ENCODE measurements at places on chromosomes 7 and 10.

- no peak for DNase-seq
Measured at GRCh38 chr7:127874951-127875608, 156.2 kb downstream of the LRRC4 start.

GRCh38 chr7:542713-543500, 23.3 kb upstream of the PDGFA start:
- DNase-seq: no peak

DNA sequence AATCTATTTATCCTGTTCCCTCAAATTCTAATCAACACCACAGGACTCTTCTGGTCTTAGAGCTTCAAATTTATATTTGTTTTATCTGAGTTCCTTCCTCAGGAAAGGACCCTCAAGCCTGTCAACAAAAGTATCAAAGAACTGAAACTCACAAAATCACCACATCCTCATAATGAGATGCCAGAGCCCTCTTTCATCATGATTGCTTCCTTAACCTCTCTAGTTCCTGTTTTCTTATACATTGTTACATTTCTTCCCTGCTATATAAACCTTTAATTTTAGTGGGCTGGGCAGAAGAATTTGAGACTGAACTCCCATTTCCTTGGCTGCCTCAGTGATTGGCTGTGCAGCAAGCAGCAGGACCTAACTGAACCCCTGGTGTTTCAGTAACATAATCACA, 189.7 kb downstream of the ZNF248 start:
- no peak for DNase-seq

DNA sequence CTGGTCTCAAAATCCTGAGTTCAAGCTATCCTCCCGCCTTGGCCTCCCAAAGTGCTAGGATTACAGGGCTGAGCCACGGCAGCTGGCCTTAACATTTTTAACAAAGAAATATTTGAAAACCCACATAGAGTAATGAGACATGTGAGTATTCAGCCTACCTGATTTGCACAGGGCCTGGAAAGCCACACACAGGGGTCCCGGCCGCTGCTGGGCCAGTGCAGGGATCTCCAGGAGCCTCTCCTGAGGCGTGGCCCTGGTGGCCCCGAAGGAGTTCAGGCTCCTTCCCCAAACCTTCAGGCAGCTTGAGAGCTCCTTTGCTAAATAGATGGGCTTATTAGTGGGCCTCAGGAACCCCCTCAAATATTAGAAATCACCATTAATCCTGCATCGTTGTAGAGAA, 18.7 kb downstream of the CNPY1 start:
- no peak for DNase-seq

GRCh38 chr7:156942708-156943090, 6.8 kb upstream of the NOM1 start:
- DNase-seq: no peak

DNA sequence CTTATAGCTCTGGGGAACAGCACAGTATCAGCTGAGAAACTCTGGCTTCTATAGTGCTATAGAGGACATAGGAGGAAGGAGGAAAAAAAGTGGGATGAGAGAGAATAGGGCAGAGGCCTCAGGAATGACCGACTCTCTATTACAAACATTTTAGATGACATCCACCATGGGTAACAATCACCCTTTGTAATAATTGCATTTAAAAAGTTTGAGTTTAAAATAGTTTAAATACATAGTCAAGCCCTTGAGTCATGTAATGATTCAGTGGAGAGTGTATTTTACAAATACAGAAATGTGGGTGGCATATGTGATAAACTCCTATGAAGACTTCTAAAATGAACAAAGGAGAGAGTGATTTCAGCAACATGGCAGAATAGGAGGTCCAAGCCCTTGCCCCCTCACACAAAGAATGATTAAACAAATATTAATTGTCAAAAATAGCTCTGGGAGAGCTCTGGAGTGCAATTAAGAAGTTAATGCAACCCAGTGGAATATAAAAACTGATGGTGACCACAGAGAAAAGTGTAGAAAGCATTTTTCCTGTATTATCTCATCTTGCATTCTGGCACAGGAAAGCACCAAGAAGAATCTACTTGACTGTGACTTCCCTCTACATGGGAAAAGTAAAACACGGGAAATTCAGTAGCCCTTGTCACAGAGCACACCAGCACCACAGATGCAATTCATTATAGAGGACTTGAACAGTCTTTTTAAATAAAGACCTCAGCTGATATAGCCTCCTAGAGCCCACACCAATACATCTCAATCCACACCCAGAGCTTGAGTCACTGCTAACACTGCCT, 569.0 kb upstream of the SORCS1 start:
- DNase-seq: no peak

DNA sequence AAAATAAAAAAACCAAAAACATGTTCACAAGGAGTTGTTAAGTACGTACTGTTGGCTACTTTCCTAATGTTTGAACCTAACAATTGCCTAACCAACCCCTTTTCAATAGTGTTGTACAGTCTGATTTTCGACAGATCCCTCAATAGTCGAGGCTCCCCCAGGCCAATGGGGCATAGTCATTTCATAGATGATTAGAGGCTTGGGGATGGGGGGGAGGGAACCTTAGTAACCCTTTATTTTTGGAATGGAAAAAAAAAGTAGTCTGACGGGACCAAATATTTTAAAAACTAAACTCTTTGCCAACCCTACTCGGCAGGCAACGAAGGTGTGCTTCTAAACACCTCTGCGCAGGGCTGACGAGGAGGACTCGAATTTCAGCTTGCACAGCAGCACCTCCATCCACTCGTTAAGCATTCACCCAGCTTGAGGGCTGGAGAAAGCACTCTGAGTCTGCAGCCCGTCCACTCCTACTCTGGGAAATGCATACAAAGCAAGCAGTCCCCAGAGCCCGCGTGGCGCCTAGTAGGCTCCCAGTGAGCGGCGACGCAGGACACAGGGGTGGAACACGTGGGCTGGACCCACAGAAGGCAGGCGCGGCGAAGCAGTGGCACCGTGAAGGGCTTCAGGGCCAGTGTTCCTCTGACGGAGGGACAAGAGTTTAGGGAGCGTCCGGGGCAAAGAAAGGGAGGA, 899 bp downstream of the PUS7 start:
- no peak for DNase-seq

DNA sequence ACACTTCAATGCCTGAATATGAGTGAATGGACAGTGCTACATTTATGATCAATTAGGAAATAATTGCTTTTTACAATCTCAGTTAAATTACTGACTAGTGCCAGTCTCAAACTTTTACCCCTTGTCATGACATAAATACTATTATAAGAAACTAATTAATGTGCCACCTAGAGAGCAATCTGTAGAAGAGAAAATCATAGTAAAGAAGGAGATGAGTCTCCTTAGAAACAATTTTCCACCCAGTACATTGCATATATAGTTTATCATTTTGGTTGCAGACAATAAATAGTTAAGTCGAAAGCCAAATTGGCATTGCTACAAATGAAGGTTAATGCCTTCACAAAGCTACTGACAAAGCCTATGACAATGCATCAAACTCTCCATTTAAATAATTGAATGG, 68.6 kb downstream of the SLC13A1 start:
- DNase-seq: no peak

DNA sequence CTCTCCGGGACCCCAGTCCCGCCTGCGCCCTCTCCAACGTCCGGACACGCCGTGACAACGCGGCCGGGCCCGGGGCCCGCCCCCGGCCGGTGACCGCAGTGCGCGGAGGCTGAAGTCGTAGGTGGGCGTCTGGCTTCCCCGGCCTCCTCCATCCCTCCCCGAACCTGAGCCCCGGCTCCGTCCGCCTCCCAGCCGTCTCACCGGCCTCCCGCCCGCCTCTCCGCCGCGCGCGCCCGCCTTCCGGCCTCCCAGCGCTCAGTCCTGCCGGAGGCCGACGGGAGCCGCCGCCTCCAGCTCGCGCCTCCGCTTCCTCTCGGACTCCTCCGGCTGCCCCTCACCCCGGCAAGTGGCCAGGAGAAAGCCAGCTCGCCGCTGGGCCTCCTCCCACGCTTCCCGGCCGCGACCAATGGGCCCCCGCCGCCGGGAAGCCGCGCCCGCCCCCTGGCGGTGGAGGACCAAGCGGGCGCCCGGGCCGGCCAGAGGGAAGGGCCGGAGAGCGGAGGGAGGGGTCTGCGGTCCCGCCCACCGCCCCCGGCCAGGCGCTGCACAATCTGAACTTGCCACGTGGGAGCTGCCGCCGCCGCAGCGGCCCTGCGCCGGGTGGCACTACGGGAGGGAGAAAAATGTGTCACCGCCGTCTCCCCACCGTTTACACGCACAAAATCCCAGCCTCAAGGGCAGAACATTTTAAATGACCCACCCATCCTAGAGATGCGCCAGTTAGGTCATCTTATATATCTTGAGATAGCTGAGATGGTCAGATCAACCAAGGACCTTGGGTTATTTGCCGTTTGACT, at the start of gene FAM3C:
FAM3C (minus strand) TSS at position 348 of the 797 bp plus-strand sequence. CDS start 13,339 bp downstream, outside the sequence.
- DNase-seq: no peak

GRCh38 chr10:48879451-48879850, 60.2 kb downstream of the LRRC18 start:
- no peak for DNase-seq

DNA sequence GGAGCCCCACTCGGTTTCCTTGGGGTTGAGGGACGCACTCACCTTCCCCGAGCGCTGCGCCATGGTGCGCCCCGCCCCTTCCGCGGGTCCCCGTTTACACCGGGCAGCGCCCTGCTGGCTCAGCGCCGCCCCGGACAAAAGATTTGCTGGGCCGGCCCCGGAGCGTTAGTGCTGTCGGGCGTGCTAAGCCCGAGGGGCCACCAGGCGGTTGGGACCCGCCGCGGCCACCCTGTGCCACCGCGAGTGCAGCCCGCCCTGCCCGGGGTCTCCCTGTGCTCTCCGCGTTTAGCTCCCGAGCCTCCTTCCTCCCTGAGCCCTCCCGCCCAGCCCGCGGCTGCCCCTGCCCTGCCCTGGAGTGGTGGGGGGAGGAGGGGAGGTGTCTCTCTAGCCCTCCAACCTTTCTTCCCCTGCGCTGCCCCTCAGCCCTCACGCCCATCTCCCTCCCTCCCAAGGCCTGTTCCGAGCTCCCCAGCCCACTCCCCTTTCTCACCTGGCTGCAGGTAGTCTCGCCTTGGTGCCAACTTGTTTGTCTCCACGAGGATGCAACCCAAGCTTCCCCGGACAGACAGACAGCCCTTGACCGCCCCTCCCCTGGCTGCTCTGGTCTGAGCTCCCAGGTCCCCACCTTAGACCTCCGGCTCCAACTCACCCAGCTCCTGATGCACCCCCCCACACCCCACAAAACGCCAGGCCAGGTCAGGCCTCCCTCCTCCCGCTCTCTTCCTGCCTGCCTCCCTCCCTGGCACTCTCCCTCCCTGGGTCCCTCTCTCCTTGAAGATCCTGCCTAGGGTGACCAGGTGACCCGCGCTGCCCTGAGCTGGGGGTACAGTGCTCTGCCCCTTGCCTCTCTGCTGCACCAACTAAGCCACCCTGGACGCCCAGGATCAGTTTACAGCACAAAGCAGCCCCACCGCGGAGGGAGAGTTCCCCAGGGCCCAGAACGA, at the start of gene CRYGN:
CRYGN (minus strand) TSS at position 287 of the 944 bp plus-strand sequence; CDS start at position 63, 224 bp downstream.
- DNase-seq: no peak

GRCh38 chr10:86583983-86584382, 62.4 kb upstream of the WAPL start:
- DNase-seq: no peak

- DNase-seq: no peak
Measured at GRCh38 chr7:99784007-99784406, at the start of gene CYP3A4. Gene CYP3A4, minus strand, starts transcription at chr7:99784184. Its CDS starts 103 bp downstream, at chr7:99784081.

- no peak for DNase-seq
Measured at GRCh38 chr7:142753366-142753765, 4.1 kb downstream of the PRSS1 start.

GRCh38 chr10:1054684-1055083, 1.5 kb upstream of the WDR37 start:
- DNase-seq: no peak

DNA sequence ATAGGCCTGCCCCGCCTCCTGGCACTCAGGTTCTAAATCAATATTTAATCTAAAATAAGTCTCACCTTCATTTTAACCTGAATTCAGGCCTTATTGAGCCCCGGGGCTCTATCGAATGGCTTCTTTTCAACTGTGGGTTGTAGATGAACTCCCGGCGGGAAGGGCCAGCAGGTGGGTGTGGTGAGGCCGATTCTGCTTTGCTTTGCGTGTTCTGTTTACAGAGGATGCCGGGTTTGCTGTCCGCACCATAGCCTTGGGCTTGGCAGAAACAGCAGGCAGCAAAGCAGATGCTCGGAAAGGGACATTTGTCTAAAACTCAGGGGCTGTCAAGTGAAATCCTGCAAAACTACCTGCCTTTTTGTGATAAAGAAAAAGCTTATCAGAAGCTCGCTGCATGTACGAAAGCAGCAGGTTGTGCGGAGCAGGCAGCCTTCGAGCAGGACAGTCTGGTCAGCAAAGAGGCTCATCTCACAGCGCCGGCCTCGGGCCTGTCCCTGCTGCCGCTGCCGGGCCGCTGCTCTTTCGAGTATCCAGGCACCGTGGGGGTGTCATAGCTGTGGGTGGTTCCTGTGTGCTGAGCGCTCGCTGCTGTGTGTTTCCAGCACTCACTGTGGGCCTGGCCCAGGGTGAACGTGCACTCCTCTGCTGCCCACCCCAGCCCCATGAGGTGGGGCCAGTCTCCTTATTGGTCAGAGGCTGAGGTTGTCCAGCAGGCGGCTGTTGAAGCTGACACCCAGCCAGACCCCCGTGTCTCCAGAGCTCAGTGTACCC, 434.8 kb upstream of the FOXK1 start:
- DNase-seq: no peak

DNA sequence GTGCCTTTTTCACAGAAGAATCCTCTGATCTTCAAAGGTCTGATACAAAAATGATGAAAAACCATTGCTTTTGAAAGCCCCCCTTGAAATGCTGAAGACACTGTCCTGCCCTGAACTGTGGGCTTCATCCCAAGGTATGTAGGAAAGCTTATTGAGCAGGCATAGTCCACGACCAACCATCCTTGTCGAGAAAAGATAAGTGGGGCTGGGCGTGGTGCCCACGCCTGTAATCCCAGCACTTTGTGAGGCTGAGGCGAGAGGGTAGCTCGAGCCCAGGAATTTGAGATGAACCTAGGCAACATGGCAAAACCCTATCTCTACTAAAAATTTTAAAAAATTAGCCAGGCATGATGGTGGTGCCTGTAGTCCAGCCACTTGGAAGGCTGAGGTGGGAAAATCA, 25.6 kb downstream of the TACR2 start:
- no peak for DNase-seq

GRCh38 chr10:17472481-17473227, 18.3 kb upstream of the ST8SIA6 start:
- no peak for DNase-seq

DNA sequence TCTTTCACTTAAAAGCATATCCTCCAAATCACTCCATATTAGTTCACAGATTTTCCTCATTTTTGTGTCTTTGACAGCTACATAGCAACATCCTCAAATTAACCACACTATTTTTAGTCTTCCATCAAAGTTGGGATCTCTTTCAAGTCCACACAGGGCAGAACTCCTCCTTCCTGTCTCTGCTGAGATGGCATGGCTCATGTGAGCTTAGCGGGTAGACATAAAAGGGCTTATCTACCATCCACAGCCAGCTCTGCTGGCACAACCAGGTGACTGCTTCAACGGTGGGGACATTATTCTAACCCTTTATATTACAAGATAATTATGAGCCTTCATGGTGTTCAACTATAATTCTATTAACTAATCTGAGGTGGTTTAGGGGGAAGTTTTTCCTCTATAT, 35.5 kb downstream of the ICA1 start:
- no peak for DNase-seq

- DNase-seq: no peak
Measured at GRCh38 chr10:18328941-18329340, 188.7 kb downstream of the CACNB2 start.

All from epithelial cell of proximal tubule (primary cell).